Hepatocyte (in vitro differentiated cells): ENCODE measurements at places on chromosomes 4 and X. TPM values are rescaled to one million over a fixed set of nuclear protein-coding genes. Genes with fewer than 3 reads are reported as not detected.

The SRPK3 gene
- polyA plus RNA-seq: 0.32 and 0.89 TPM in 2 replicates

The ODAM gene
- 3.8 and 5.3 TPM in 2 replicates for polyA plus RNA-seq

DNA sequence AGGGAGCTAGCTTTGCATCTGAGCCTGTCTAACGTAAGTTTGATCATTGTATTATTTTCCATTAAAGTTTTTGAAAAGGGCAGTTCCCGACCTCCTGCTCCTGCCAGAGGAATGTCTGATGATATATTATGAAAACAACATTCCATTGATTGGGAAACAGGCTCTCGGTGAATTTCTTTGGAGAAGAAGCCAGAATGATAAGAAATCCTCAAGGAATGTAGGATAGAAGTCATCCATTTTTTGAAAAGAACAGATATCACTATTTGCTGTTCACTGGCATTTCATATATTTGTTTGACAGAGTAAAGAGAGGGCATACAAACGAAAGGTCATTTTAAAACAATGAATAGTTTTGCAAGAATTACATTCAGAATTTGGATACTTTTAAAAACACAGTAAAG is 781.0 kb upstream of the HTR2C start:
- peaks cover 6% of the 10 kb centered on the region for H3K4me1 ChIP-seq
- no peak for DNase-seq
- H3K4me3 ChIP-seq: no peak overlapping the region
- peak overlapping the region; percentile 33 for H3K27ac ChIP-seq
- H3K27me3 ChIP-seq: no peaks in the 10 kb centered on the region

DNA sequence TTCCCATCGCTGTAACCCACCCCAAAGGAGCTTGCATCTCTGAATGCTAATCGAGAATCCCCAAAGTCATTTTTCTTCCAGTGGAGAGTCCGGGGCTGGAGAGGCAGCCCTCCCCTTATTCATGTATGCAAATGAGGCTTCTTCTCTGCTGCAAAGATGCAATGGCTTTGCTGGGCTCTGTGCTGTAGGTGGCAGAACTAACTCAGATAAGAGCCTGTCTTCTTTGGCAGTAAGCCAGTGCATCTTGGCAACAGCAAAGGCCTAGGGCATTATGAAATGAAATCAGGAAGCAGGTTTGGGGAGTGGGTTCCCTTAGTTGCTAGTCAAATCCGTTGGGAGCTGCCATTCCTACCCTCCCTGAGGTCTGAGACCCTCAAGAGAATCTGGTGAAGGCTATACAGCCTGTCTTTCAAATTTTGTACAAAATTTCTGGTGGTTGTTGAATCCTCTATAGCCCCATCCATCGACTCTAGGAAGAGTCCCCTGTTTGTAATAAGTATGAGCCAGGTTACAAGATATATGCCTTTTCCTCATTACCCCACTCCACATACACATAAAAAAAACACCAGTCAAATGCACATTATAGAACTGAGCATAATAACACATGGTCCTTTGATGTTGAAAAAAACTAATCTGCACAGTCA is 290.6 kb upstream of the TAPT1 start:
- H3K4me3 ChIP-seq: no peak overlapping the region
- no peaks in the 10 kb centered on the region for H3K4me1 ChIP-seq
- H3K27me3 ChIP-seq: no peaks in the 10 kb centered on the region
- H3K36me3 ChIP-seq: no peaks in the 10 kb centered on the region

DNA sequence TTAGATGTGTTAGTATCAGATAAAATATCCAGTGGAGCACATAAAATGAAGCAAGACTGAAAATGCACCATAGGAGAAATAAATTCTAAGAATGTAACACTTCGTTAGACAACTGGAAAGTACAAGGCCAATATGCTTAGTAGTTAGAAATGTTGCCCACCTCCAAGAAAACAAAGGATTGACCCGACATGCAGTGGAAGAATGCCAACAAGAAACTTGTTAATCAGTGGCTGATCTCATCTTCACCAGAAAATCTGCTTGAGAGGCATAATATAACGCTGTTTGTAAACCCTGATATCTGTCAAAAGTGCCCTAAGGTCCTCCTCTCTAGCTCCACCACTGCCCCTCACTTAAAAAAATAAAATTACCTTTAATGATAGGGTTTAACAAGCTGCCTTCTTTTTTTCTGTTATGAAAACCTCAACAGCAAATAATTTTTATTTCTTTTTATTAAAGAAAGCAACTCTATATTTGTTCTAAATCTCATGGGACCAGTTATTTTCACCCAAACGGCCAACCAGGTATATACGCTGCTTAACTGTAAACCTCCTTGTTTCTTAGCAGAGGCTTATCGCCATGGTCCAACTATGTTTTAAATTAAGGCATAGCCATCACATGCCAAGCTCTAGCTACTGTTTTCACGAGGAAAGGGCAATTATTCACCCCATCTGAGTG is 1.8 kb downstream of the RASGEF1B start:
- H3K4me1 ChIP-seq: peaks cover 6% of the 10 kb centered on the region
- no peaks in the 10 kb centered on the region for H3K27me3 ChIP-seq
- H3K27ac ChIP-seq: peak overlapping the region; percentile 94
- no peak for DNase-seq
- H3K36me3 ChIP-seq: no peaks in the 10 kb centered on the region
- H3K4me3 ChIP-seq: peak overlapping the region; percentile 82

DNA sequence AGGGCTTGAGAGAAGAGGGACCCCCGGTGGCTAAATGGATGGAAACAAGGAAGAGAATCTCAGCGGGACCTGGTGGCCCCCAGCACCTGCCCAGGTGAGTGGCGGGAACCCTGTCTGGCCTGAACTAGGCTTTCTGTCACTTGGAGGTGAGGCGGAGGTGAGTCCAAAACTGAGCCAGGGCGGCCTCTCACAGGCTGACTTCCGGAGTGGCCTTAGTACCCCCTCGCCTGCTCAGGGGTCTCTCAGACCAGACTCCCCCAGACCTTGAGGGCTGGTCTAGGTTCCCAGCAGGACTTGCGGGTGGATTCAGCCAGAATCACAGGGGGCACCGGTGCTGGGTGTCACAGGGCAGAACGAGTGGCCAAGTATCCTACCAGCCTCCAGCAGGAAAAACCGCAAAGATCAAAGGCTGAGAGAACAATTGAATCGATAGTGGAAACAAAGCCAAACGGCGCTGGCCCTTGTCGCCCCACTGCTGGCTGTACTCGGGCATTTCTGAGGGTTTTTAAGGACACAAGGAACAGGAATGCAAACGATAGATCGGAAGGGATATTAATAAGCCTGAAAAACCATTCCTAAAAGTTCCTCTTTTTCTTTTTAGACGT is 67.8 kb downstream of the WFS1 start:
- no peak for DNase-seq
- H3K27ac ChIP-seq: no peak overlapping the region
- H3K4me1 ChIP-seq: no peaks in the 10 kb centered on the region
- H3K27me3 ChIP-seq: peaks cover 7% of the 10 kb centered on the region
- H3K4me3 ChIP-seq: no peak overlapping the region

DNA sequence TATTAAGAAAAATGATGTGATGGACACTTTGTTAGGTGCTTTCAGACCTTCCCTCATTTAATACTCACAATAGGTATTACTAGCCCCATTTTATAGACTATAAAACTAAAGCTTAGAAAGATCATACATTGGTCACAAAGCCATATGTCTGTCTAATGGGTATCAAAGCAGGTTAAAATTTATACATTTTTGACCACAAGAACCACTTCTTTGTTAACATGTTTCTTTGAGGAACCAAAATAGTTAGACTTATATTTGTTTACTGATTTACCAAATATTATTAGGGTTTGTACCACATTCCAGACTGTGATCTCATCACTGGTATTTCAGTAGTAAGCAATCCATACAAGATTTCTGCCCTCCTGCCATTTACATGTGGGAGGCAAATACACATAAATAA is 363.3 kb downstream of the NAF1 start:
- no peaks in the 10 kb centered on the region for H3K4me1 ChIP-seq
- no peak overlapping the region for H3K27ac ChIP-seq
- DNase-seq: no peak
- H3K36me3 ChIP-seq: no peaks in the 10 kb centered on the region
- H3K4me3 ChIP-seq: no peak overlapping the region
